ENCODE measurements at places on chromosomes 4 and X.

DNA sequence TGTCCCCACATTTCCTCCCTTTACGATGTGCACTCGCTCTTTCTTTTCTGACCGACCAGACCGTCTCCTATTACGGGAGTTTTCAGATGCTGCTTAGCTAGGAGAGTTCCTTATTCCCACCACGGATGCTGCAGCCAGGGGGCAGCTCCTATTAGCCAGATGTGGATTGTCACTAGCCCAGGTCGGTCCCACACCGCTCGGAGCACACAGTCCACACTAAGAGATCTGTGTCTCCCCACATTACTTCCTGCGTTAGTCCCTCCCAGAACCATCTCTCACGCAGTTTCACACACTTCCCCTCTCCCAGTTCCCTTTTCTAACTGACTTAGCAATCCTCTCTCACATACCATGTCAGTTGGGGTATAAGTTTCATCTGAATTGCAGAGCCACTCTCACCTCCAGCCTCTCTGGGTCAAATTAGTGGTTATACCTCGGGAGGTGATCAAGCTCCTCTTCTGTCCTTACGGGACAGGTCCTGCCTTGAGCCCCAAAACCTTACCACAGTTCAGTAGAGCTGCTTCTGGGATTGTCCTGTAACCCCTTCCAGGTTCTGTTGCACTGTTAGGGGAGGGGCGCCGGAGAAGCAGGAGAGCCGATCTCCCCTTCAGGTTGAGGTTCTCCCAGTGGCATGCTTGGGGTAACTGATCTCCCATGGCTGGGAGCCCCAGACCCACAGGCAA lies 28.2 kb downstream of the SULT1E1 start:
- no peak for DNase-seq

GRCh38 chr4:143626134-143626911 lies 74.2 kb downstream of the FREM3 start:
- DNase-seq, result no peak

- DNase-seq, result no peak
Observed at GRCh38 chr4:1842993-1843448, 12.9 kb downstream of the LETM1 start.

DNA sequence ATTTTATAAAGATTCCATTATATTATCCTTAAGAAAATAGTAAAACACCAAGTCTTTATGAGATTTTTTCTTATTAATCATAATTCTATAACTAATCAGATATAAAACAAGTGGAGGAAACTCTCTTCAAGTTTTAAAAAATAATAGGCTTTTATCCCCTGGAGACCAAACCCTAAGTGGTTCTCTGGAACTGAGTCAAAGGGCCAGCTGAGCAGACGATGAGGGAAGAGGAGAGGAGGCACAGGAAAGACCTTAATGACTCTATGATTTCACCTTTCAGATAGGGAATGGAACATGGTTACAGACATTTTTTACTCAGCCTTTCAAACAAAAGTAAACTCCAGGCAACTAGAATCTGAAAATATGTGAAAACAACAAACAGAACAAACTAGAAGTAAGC lies 201.8 kb downstream of the SLC39A8 start:
- peak; percentile 2 for DNase-seq

DNA sequence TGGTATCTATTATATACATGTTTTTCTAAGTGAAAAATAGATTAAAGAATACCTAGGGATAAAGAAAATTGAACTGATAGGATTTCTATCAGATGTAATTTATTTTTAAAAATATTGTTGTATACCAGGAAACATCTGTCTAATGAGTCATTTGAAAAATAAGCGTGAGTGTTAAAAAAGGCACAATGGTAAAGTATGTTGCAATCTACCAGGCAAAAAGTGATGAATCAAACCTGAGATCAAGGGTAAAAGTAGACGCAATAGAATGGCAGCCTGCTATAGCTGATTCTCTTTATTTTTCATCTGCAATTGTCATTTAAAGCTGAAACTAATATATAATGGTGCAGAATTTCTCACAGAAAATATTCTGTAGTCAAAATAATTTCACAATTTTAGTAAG lies 1119.6 kb downstream of the PCDH18 start:
- no peak for DNase-seq

DNA sequence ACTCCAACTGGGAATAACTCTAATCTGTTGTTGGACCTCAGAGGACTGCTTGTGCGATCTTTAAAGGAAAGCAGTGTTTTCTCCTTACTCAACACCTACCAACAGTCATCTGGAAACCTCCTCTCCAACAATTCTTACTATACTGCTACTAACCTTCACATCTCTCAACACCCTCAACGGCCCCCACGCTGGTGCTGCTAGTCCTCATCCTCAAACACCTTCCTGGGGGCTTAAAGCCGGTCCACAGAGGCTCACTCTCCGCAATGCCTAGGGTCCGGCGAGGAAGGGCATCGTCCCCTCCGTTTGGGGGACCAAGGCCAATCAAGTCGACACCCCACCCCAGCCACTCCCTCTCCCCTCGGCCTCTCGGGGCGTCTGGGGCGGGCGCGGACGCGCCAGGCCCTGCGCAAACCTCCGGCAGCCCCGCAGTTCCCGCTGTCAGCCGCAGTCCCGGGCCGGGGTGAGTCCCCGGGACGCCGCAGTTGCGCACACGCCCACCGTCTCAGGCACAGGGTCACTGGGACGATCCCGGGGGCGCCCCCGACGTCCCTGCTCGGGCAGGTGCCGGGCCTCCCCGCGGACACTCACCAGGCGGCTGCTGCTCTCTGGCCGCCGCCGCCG lies 418 bp downstream of the TAB3 start:
- DNase-seq, result peak; percentile 24

DNA sequence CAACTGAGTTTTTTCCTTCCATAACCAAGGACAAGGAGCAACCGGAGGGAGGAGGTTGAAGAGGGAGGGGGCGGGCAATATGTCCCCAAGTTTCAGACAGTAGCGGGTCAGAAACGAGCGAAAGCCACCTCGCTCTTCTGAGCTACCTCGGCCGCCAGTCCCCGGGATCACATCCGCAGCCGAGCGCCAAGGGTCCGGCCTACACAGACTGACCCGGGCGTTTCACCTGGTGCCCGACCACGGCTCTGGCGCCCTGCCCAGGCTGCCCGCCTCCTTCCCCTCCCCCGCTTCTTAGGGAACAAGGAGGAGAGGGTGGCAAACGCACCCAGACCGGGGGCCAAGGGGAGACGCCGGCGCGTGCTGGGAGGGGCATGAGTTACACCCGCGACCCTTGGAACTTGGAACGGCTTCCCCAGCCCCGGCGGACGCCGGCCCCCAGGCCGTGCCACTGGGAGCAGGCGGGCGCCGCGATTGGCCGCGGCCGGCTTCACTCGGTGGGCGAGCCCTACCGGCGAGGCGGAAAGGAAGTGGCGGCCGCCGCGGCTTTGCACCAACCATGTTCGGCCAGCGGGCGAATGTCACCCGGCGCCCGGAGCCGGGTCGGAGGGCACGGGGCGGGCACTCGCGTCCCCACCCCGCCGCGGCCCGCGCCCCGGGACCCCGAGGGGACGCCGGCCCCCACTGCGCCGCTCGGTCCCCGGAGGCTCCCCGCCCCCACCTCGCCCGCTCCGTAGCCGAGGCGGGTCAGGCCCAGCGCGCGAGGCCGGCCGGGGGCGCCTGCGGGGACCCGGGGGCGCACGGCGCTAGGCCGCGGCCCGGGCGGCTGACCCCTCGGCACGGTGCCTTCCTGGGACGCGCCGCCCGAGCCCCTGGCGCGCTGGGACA lies 1.5 kb downstream of the IRF2 start:
- peak; percentile 58 for DNase-seq

Measured in NCI-H82 (cell line).